ENCODE measurements at places on chromosomes 5 and 9.
A peak's percentile ranks its signal among the peaks of the same experiment; 100 is the strongest.

DNA sequence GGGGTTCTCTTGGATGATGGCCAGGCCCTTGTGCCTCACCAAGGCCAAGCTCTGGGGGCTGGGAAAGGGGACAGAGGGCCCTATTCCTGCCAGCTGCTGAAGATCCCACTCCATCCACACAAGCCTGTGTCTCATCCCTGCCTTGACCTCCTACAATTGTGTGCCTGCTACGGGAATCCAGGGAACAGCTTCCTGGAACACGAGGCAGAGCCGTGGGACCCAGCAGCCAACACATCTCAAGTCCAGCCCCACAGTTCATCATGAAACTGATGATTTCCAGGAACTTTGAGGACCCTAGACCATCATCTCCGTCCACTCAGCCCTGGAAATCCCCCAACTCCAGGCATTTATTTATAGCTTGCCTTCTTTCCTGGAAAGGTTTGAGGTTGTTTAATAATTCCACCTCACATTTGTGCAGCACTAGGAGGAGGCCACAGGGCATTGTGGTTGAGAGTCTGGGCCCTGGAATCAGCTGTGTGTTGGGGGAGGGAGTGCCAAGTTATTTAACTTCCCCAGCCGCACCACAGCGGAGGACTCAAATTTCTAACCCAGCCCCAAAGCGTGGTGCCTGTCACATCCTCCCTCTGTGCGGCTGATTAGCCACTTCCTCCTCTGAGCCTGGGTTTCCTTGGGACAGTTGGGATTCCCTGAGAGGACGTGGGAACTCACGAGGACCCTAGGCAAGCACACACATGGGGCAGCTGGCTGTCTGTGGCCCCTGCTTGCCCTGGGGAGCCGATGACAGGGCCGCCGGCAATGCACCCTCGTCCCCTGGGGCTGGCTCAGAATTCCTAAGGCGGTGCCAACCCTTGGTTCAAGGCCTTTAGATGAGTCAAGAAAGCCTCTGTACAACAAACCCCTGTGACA lies 58.2 kb upstream of the GGTA1 start:
- H3K4me3 ChIP-seq, result no peak overlapping the region
- peak overlapping the region; percentile 95 for H3K27ac ChIP-seq
- H3K36me3 ChIP-seq, result no peaks in the 10 kb centered on the region
- H3K4me1 ChIP-seq, result peaks cover 60% of the 10 kb centered on the region

GRCh38 chr5:124045412-124045811 lies 533.4 kb downstream of the CSNK1G3 start:
- H3K27me3 ChIP-seq, result no peaks in the 10 kb centered on the region
- H3K27ac ChIP-seq, result peak overlapping the region; percentile 52
- peaks cover 13% of the 10 kb centered on the region for H3K36me3 ChIP-seq
- H3K4me1 ChIP-seq, result peaks cover 29% of the 10 kb centered on the region
- no peak for DNase-seq

- peaks cover 5% of the 10 kb centered on the region for H3K27me3 ChIP-seq
- no peaks in the 10 kb centered on the region for H3K4me1 ChIP-seq
- H3K27ac ChIP-seq, result no peak overlapping the region
- DNase-seq, result no peak
- no peak overlapping the region for H3K4me3 ChIP-seq
Observed at GRCh38 chr9:22228542-22228941, 218.1 kb upstream of the DMRTA1 start.

DNA sequence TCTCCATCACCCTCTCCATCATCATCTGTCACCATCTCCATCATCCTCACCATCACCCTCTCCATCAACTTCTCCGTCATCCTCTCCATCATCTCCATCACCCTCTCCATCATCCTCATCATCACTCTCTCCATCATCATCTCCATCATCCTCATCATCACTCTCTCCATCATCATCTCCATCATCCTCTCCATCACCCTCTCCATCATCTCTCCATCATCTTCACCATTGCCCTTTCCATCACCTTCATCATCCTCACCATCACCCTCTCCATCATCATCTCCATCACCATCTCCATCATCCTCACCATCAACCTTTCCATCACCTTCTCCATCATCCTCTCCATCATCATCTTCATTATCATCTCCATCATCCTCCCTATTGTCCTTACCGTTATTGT lies 565.5 kb upstream of the SGCD start:
- H3K4me3 ChIP-seq, result no peak overlapping the region
- peaks cover 5% of the 10 kb centered on the region for H3K36me3 ChIP-seq
- DNase-seq, result no peak
- H3K4me1 ChIP-seq, result no peaks in the 10 kb centered on the region
- H3K27me3 ChIP-seq, result peaks cover 5% of the 10 kb centered on the region
- no peak overlapping the region for H3K27ac ChIP-seq

- H3K4me3 ChIP-seq, result peak overlapping the region; percentile 79
- DNase-seq, result peak; percentile 14
- H3K27ac ChIP-seq, result no peak overlapping the region
- H3K4me1 ChIP-seq, result peaks cover 38% of the 10 kb centered on the region
Observed at GRCh38 chr9:137296670-137297664, 5.1 kb downstream of the NRARP start.

GRCh38 chr9:110307191-110307590 lies 30.5 kb downstream of the TXNDC8 start:
- DNase-seq, result no peak
- no peak overlapping the region for H3K4me3 ChIP-seq
- H3K27me3 ChIP-seq, result peaks cover 6% of the 10 kb centered on the region
- H3K4me1 ChIP-seq, result no peaks in the 10 kb centered on the region
- H3K36me3 ChIP-seq, result no peaks in the 10 kb centered on the region
- H3K27ac ChIP-seq, result no peak overlapping the region

- H3K4me3 ChIP-seq, result no peak overlapping the region
- no peak overlapping the region for H3K27ac ChIP-seq
- H3K36me3 ChIP-seq, result peaks cover 84% of the 10 kb centered on the region
- H3K4me1 ChIP-seq, result no peaks in the 10 kb centered on the region
- H3K27me3 ChIP-seq, result peaks cover 3% of the 10 kb centered on the region
- DNase-seq, result no peak
Observed at GRCh38 chr9:137825324-137825989, 52.1 kb upstream of the CACNA1B start.

GRCh38 chr5:132459031-132459982 lies 31.3 kb downstream of the IRF1 start:
- no peaks in the 10 kb centered on the region for H3K36me3 ChIP-seq
- DNase-seq, result no peak
- H3K27me3 ChIP-seq, result peaks cover 12% of the 10 kb centered on the region
- no peak overlapping the region for H3K4me3 ChIP-seq

Measured in nephron progenitor cell (in vitro differentiated cells).